Heart left ventricle (tissue), 16 donors: ENCODE measurements at places on chromosomes 2 and 18. TPM values are rescaled to one million over a fixed set of nuclear protein-coding genes. Genes with fewer than 3 reads are reported as not detected.
A peak's percentile ranks its signal among the peaks of the same experiment; 100 is the strongest.

DNA sequence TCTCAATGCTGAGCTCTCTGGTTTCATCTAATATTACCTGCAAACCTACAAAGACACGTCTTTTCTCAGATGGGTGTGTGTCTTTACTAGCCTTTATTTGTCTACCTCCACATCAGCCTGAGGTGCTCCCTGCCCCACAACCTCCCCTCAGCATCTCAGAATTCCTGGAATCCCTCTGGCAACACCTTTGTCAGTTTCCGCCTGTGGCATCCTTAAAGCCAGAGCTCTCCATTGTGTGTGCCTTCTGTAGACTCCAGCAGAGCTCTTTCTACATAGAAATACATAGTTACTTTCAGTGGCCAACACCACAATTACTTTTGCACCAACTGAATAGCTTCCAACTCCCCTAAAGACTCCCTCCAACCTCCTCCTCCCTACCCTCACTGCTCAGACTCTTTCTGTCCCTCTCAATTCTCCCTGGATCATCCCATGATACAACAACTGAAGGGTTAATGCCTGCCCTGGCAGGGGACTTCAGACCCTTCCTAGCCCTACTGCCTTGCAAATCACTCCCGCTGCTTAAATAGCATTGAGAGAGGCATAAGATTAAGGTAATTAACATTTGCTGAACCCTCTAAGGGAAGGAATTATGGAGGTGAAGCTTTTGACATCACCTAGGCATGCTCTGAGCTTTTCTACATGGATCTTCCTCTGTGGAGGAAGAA is 39.6 kb upstream of the RMDN2 start:
- no peaks in the 10 kb centered on the region for H3K4me1 ChIP-seq
- no peak overlapping the region for H3K4me3 ChIP-seq
- no peaks in the 10 kb centered on the region for H3K36me3 ChIP-seq
- no peak overlapping the region for H3K27ac ChIP-seq

GRCh38 chr2:108323619-108324018 is 34.9 kb downstream of the SULT1C2 start:
- no peaks in the 10 kb centered on the region for H3K4me1 ChIP-seq
- H3K36me3 ChIP-seq = no peaks in the 10 kb centered on the region
- H3K27me3 ChIP-seq = no peaks in the 10 kb centered on the region
- no peak for DNase-seq

DNA sequence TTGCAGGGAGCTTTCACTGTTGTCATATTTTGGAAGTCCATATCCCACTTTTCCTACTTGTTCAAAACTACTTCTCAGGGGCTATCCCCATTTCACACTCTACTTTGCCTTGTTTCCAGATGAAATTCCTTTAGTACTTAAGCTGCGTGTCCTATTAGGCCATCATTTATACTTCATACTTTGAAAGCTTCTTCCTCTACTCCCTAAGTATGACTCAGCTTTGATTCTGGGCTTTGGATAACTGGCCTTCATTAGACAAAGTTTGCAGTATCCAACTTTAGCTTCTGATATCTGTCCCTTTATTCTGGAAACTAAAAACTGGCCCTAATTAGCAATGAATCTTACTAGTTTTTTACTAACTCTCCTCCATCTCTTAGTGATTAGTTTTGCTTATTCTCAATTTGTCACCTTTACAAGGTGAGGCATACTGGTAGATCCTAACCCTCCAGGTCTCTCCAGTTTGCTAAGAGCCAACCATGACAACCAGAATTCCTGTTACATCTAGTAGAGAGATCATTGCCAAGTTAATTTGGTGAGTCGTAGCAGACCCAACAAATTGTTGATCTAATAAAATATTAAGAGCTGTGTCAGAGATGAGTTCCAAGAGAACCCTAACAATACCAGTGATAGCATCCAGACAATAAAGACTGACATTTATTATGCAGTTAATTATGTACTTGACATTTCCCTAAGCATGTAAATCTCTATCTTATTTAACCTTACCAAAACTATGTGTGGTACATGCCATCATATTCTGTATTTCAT is 31.2 kb upstream of the ITGAV start:
- no peak overlapping the region for H3K4me3 ChIP-seq
- no peaks in the 10 kb centered on the region for H3K27me3 ChIP-seq
- no peak overlapping the region for H3K27ac ChIP-seq
- no peaks in the 10 kb centered on the region for H3K4me1 ChIP-seq

DNA sequence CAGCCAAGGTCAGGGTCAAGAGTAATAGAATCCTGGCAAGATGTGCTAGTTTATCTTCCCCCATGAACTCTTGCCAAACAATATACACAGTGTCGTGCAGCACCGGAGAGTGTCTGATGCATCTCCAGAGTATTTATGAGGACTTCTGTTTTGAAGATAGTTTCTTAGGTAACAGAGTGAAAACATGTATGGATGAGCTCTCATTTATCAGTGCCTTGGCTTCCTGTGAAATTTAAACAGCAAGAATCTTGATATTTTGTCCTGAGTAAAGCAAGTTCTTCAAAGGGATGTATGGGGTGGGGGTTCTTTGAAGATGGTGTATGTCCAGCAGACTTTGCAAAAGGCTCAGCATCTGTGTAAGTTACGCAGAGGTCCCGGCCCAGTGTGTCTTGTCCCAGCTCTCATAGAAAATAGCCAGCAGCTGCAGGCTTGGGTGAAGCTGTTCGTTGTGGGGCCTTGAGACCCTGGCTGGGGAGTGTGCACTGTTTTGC is 361.0 kb upstream of the NT5C1B start:
- no peak overlapping the region for H3K27ac ChIP-seq
- no peak overlapping the region for H3K4me3 ChIP-seq
- H3K27me3 ChIP-seq = no peaks in the 10 kb centered on the region
- H3K36me3 ChIP-seq = no peaks in the 10 kb centered on the region
- DNase-seq = no peak

- H3K27me3 ChIP-seq = no peaks in the 10 kb centered on the region
- H3K27ac ChIP-seq = peak overlapping the region; percentile 81
- DNase-seq = no peak
- H3K4me1 ChIP-seq = peaks cover 19% of the 10 kb centered on the region
- peak overlapping the region; percentile 71 for H3K4me3 ChIP-seq
Observed at GRCh38 chr2:26299471-26300101, 46.4 kb upstream of the SELENOI start.

DNA sequence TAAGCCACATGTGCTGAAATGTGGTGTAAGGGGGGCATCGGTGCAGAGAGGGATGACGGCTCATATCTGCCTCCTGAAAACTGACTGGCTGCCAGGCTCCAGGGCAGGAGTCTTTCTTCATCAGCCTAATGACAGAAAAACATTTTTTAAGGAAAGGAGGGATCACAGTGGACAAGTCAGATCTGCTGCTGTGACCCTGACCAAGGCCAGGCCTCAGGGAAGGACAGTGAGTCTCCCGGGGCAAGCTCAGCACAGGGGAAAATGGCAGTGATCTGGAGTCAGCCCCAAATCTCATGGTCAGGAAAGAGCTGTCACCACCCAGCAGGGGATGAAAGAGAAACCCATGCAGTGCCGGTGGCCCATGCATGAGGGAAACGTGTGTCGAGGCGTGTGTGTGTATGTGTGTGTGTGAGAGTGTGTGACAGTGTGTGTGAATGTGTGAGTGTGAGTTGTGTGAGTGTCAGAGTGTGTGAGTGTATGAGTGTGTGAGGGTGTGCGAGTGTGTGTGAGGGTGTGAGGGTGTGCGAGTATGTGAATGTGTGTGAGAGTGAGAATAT is 134.5 kb downstream of the INHBB start:
- no peak for DNase-seq
- H3K4me1 ChIP-seq = no peaks in the 10 kb centered on the region
- H3K27me3 ChIP-seq = no peaks in the 10 kb centered on the region
- no peak overlapping the region for H3K27ac ChIP-seq
- H3K4me3 ChIP-seq = no peak overlapping the region
- no peaks in the 10 kb centered on the region for H3K36me3 ChIP-seq

DNA sequence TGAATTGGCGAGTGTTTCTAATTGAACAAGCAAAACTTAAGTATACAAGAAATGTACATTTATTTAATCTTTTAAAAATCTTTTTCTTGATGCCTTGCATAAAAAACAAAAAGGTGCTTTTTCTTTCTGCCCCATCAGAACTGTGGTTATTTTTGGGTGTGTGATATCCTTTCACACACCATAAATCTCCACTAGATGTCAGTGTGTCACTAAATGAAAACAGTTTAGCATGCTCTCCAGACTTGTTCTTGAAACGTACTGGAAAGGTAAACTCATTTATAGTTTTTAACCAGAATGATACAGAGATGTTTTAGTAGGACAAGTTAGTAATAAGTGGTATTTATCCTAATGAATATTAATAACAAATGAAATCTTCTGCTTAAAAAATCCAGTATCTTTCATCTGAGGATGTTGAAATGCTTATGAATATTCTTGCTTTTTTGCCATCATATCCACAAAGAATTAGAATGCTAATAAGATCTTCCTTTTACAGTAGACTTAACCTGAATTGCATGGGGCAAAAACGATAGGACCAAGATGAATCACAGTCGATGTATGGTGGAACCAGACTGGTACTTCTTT is 96.8 kb downstream of the UBE2E3 start:
- H3K27me3 ChIP-seq = no peaks in the 10 kb centered on the region
- H3K27ac ChIP-seq = no peak overlapping the region
- no peaks in the 10 kb centered on the region for H3K36me3 ChIP-seq
- no peak overlapping the region for H3K4me3 ChIP-seq
- H3K4me1 ChIP-seq = no peaks in the 10 kb centered on the region

DNA sequence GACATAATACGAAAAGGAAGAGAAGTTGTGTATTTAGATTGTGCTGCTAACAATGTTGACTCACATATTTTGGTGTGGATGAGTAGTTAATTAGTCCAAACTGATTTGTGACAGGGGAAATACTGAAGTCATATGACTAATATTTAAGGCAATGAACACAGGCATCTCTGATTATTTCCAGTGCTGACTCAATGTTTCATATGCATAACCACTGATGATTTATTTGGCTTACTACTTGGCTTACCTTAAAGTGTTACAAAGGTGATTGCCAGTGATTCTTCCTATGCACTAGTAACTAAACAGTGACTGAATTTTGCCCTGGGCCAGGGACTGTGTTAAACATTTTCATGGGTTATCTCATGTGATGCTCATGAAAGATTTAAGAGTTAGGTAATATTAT is 722.6 kb downstream of the METTL4 start:
- H3K4me1 ChIP-seq = no peaks in the 10 kb centered on the region
- H3K27me3 ChIP-seq = no peaks in the 10 kb centered on the region
- H3K27ac ChIP-seq = no peak overlapping the region
- H3K36me3 ChIP-seq = no peaks in the 10 kb centered on the region

The CCDC148 gene
- not detected for polyA plus RNA-seq

The NETO1 gene
- polyA plus RNA-seq = not detected

The TUBA4A gene
- 362 TPM for polyA plus RNA-seq
